ENCODE measurements at places on chromosomes 5 and 9.
A peak's percentile ranks its signal among the peaks of the same experiment; 100 is the strongest.

GRCh38 chr9:102497709-102498108 lies 497.4 kb upstream of the CYLC2 start:
- no peak for DNase-seq

DNA sequence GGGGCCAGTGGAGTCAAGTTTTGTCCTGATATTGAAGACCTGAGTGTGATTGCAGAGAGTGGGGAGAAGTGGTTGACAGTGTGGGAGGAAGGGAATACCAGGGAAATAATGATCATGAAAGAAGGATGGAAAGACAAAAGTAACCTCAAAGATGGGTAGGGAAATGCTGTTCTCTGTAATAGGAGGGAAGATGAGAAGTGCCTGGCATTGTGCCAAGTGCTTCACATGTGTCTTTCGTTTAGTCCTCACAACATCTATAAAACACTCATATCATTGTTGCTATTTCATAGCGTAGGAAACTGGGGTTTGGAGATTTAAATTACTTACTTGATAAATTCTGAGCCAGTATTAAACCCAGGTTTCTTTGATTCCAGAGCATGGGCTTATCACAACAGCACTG lies 472.3 kb downstream of the LRRC70 start:
- DNase-seq, result no peak

GRCh38 chr9:15578714-15579113 lies 25.9 kb downstream of the CCDC171 start:
- peak; percentile 64 for DNase-seq

- no peak for DNase-seq
Observed at GRCh38 chr9:70578720-70579119, 164.3 kb upstream of the KLF9 start.

- DNase-seq, result peak; percentile 39
Observed at GRCh38 chr5:84430863-84431663, 46.4 kb upstream of the EDIL3 start.

DNA sequence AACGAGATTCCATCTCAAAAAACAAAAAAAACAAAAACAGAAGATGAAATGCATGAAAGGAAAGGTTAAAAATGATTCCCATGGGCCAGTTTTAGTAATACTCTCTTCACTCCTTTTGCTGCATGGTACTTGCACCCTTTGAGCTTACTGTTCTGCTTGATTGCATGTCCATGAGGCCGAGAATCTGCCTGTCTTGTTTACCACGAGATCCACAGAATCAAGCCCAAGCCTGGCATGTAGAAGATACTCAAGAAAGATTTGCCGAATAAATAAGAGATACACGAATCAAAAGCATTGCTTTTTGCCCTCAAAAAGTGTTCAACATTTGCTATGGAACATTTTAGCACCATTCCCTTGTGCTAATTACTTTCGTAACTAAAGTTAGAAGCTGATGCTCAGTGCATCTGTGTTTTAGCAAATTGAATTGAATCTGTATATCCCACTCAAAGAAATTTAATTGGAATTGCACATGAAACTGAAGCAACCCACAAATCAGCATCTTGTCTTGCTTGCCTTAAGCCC lies 1.1 kb downstream of the FAXDC2 start:
- no peak for DNase-seq

DNA sequence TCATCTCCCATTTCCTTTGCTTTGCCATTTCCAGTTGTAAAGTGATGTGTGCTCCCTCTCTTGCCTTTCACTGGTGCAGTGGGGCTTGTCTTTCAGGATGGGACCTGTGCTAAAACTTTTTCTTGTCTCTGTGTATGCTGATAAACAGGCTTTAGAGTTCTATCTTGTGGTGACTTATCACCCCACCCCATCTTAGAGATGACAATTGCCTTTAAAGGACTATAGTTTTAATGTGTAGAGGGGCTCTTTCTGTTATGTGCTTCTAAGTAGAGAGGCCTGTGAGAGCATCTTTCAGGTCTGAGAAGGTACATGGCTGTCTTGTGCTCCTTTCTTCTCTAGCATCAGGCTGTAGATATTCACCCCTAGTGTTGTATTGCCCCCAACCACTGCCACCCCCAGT lies 21.9 kb downstream of the MAN2A1 start:
- DNase-seq, result no peak

DNA sequence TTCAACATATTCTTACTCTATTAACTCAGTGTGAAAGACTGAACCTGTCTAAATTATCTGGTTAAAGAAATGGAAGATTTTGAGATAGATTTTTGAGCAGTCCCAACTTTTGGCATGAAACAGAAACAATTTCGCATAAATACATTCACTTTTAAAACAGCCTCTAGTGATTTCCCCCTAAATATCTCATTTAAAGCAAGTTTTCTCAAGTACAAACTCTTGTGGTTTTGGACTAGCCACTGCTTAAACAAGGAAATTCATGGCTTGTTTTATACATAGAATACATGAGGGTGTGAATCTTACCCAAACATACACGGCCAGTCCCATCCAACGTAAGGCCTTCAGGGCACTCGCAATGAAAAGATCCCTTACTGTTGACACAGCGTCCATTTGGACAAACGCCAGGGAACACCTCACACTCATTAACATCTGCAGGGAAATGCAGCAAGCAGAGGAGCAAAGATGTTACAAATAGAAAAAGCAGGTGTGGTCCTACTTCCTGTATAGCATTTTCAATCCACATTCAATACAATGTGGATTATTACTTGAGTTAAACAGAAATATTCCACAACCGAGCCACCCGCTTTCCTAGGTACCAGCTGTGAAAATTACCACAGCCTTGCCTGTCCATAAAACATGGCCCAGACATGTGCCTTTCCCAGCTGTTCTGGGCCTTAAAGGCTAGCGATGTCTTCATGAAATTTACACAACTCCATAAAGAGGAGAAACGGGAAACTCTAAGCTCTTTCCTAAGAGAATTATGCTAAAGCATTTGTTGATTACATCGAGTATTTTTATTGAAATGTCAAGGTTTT lies 188.8 kb downstream of the FBN2 start:
- DNase-seq, result no peak

DNA sequence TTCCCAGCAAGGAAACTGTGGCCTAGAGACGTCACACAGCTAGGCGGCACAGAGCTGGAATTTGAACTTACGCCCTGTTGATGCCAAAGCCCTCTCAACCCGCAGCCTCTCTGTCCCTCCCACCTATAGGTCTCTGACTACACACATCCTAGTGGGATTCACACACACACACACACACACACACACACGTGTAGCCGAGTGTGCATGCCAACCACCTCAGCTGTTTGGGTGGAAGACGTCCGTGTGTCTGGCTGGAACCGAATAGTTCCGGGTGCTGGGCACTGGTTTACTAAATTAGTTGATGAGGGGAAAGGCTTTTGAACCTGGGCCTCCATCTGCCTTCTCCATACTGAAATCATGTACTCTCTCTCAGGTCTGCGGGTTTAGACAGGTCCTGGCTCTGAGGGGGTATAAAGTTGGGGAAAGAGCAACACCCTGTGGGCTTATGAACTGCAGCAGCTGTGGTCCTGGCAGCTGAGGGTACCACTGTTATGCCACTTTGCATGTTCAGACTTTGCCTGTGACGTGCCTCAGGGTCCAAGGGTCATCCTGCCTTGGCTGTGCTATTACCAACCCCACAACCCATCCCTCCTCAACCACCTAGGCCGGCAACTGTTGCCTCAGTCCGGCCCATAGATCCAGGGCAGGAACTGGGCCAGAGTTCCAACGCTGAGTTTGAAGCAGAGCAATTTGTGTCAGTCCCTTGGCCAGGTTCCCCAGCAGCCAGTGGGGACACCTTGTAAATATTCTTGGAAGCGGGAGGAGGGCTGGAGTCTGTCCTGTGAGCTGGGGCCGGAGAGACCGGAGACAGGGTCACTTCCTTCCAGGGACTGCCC lies 50.5 kb downstream of the PSD2 start:
- DNase-seq, result no peak

DNA sequence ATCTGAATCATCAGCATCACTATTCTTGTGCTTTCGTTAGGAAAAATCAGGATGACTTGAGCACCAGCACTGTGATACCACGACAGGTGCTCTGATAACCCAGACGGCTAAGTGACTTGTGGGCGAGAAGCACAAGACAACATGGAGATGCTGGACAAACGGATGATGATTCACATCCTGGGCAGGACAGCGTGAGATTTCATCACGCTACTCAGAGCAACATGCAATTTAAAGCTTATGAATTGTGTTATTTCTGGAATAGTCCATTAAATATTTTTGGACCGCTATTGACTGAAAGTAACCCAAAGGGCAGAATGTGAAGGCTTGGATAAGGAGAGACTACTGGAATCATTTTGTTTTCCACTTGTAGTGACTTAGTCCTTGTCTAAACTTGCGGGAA lies 114.8 kb upstream of the DAPK1 start:
- DNase-seq, result peak; percentile 83

GRCh38 chr5:180586870-180587269 lies 4.4 kb downstream of the SCGB3A1 start:
- DNase-seq, result no peak

- no peak for DNase-seq
Observed at GRCh38 chr9:88889386-88889785, 101.9 kb upstream of the S1PR3 start.

DNA sequence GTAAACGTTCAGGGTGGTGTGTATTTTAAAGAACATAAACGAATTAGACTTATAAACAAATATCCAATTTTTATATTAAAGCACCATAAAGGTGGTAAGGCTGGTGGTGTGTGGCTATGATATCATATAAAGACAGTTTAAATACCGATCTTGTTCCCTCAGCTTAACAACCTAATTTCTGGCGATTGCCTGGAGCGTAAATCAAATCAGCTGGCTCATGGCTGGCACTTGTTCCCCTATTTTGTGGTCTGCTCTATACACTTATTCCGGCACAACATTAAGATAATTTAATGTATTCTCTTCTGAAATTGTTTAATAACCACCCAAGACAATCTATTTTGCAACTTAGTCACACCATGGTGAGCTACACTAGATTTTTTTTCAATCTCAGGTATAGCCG lies 2.4 kb upstream of the HAPLN1 start:
- no peak for DNase-seq

- DNase-seq, result peak; percentile 71
Observed at GRCh38 chr9:121499427-121500164, at the start of gene GGTA1. Gene GGTA1 (minus strand): TSS chr9:121499844. CDS start chr9:121467922, 31,922 bp downstream.

- DNase-seq, result no peak
Observed at GRCh38 chr9:127904561-127905003, 5.2 kb upstream of the ST6GALNAC6 start.

- DNase-seq, result no peak
Observed at GRCh38 chr5:124921694-124922093, 175.3 kb upstream of the ZNF608 start.

- DNase-seq, result peak; percentile 29
Observed at GRCh38 chr5:64180661-64181343, 15.2 kb downstream of the RNF180 start.

GRCh38 chr5:151150471-151151262 lies 6.9 kb downstream of the ANXA6 start:
- DNase-seq, result peak; percentile 51

DNA sequence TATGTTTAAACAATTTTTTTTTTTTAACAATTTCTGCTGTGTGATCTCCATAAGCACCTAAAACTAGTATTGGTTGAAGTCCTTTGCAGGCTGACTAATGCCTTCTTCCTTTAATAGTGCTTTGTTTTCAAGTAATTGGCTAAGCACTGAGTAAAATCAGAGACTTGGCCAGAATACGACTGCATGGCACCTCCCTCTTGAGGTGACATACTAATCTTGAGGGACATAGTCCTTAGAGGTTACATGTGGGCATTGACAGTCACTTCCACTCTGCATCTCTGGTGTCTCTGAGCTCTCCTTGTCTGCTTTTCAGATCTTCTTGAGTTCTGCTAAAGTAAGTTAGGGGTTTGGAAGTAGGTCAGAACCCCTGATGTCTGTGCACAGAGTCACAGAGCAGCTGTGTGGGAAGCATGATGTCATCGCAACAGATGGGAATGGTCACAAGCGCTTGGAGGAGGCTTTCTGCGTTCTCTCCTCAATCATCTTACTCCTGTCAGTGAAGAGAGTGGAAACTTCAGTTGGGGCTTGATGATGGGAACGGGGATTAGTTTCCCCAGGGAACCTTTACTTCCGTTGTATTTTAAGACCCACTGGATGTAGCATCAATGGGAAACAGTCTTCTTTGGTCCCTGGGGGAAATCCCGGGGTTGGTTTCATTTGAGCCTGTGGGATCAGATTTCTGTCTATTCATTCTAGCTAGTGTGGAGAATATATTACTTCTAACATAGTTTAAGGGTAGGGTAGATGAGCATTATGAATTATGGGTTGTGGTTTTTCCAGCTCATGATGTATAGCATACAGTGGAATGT lies 136.9 kb downstream of the ARHGAP26 start:
- DNase-seq, result peak; percentile 67

DNA sequence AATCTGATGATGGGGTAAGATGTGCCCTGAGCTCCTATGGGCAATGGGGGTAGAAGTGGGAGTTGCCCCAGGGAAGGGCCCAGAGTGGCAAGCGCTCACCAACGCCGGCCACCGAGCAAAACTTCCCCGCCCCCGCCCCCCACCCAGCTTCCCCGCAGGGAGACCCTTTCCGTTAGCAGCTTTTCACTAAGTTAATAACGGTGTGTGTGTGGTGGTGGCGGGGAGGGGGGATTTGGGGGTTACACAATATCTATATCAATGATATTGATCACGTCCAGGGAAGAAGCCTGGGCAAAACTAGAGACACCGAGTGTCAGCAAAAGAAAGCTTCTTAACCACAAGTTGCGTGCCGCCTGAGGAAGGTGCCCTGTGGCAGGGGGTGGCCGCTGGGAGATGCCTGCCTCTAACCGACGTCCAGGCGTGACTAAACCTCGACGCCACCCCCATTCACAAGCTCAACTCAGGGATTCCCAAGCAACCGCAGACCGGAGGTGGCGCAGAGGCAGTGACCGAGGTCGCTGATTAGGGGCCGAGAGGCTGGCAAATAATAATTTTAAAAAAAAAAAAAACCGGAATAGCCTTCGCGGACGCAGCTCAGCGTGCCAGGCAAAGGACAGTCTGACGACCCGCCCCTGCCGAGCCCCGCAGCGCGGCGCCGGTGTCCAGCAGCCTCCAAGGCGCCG lies 222.6 kb downstream of the MEF2C start:
- DNase-seq, result no peak

DNA sequence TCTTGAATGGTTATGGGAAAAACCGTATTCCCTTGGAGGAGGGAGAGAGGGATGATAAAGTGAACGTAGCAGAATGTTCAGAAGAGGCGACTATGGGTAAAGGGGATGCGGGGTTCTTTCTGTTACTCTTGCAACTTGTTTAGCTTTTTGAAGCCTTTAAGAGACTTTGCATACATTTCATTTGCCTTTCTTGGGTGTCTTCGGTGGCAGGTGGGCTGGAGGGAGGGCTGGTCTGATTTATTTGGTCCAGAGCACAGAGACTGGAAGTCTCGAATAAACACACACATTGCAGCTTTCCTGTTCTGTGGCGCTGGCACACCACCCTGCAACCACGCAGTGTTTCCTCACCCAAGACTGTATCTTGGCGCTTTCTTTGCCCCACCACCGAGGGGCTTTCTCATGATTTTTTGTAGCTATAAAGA lies 23.2 kb downstream of the TTF1 start:
- no peak for DNase-seq
